ENCODE measurements at places on chromosomes 6 and 20. TPM values are rescaled to one million over a fixed set of nuclear protein-coding genes. Genes with fewer than 3 reads are reported as not detected.

Gene NOX3
- not detected for total RNA-seq

Gene HLA-DOB
- 4.3 TPM for total RNA-seq

Gene GRM1
- total RNA-seq = not detected

Gene MEI4
- not detected for total RNA-seq

Gene FLRT3
- total RNA-seq = 0.70 TPM

Gene MOG
- not detected for total RNA-seq

Gene RBM12
- 46.9 TPM for total RNA-seq

Gene VIP
- not detected for total RNA-seq

Gene SPAG4
- 14.1 TPM for total RNA-seq

Gene FOXF2
- not detected for total RNA-seq

Gene ZNF292
- total RNA-seq = 34.1 TPM

Gene L3MBTL3
- total RNA-seq = 9.8 TPM

Gene LY86
- total RNA-seq = not detected

Gene BACH2
- total RNA-seq = 4.2 TPM

Gene NKX2-4
- total RNA-seq = not detected

Gene FABP7
- not detected for total RNA-seq

Gene ACSS1
- total RNA-seq = 12.8 TPM

Gene APOM
- total RNA-seq = 2.9 TPM

Gene GABRR1
- total RNA-seq = not detected

Gene RFX6
- total RNA-seq = not detected
